ENCODE measurements at places on chromosomes 5 and 9.

DNA sequence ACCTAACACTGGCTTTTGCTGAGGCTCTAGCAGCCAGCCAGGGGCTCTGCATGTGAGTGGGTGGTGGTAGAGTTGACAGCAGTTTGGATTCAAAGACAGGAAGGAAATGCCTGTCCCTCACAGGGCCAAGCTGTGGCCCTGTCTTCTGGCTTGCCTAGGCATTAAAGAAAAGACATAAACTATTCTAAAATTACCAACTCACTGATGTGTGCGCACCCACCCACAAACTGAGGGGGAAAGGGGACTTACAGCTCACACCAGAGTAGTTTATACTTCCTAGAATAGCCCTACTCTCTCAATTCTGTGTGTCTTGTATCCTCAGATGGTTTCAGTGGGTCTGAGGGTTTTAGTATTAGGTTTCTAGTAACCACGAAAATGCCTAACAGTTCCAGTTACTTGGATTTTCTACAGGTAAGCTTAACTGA, 18.3 kb upstream of the IL13 start:
- DNase-seq, result no peak

DNA sequence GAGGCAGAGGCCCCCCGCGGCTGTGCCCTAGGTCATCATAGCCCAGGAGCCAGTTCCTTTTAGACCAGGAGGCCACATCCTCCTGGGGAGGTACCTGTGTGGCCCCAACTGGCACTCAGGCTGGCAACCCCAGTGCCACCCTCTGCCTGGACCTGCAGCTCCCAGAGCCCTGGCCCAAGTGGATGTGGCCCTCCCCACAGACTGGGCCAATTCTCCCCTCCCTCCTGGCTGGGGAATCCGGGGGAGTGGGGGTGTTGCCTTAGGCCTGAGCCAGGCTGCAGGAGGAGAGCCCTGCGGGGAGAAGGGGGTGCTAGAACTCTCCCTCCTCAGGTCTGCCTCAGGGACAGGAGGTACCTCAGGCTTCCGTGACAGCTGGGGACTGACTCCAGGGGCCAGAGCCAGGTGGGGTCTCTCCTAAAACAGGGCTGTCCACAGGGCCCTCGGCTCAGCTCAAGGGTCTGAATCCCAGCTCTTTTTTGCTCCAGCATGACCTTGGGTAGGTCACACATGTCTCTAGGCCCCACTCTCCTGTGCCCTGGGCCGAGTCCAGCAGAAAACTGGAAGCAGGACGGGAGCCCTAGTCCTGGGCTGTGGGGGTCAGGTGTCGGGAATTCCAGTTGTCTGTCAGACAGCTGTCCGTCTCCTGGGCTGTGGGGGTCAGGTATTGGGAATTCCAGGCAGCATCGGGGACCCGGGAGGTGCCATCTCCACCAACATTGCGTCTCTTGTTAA, 9.6 kb downstream of the DNLZ start:
- no peak for DNase-seq

- DNase-seq, result peak; percentile 50
Measured at GRCh38 chr5:138610918-138611677, 35.9 kb upstream of the HSPA9 start.

DNA sequence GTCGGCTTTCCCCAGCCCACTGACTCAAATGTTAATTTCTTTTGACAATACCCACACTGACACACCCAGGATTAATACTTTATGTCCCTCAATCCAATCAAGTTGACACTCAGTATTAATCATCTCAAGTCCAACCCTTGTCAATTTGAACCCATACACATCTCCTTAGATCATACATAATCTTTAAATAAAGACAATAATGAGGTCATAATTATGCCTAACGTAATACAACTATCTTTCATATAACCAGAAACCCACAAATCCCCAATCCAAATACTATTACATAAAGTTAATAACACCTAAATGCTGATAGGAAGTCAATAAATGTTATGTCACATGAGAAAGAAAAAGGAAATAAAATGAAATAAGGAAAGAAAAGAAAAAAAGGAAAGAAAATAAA, 934.2 kb downstream of the CDH9 start:
- DNase-seq, result no peak

GRCh38 chr5:15002173-15002572, 130.6 kb upstream of the ANKH start:
- DNase-seq, result no peak

- DNase-seq, result peak; percentile 61
Measured at GRCh38 chr9:117644133-117644931, 59.9 kb upstream of the TLR4 start.

- DNase-seq, result no peak
Measured at GRCh38 chr9:31140316-31140715, 1244.1 kb upstream of the ACO1 start.

GRCh38 chr9:108960331-108960730, 26.1 kb downstream of the ABITRAM start:
- DNase-seq, result no peak

DNA sequence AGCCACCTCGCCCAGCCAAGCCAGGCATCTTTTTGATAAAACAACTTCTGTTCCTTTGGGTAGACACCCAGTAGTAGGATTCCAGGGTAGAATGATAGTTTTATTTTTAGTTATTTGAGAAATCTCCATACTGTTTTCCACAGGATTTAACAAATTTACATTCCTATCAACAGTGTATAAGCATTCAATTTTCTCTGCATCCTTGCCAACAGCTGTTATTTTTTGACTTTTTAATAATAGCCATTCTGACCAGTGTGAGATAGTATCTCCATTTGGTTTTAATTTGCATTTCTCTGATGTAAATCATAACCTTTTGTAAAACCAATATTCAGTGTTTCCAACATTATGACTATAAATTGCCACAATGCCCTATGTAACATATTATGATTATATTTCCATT, 28.2 kb upstream of the CCNB1 start:
- DNase-seq, result no peak

- DNase-seq, result no peak
Measured at GRCh38 chr5:95883185-95884016, 60.9 kb upstream of the GLRX start.

DNA sequence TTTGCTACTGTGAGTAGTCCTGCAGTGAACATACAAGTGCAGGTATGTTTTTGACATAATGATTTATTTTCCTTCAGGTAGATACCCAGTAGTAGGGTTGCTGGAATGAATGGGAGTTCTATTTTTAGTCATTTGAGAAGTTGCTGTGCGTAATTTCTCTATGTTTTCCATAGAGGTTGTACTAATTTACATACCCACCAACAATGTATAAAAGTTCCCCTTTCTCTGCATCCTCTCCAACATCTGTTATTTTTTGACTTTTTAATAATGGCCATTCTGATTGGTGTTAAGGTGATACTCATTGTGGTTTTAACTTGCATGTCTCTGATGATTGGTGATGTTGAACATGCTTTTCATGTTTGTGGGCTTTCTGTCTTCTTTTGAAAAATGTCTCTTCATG, 64.7 kb upstream of the CTSL start:
- DNase-seq, result no peak

GRCh38 chr5:2537378-2538145, 213.9 kb downstream of the IRX2 start:
- no peak for DNase-seq

DNA sequence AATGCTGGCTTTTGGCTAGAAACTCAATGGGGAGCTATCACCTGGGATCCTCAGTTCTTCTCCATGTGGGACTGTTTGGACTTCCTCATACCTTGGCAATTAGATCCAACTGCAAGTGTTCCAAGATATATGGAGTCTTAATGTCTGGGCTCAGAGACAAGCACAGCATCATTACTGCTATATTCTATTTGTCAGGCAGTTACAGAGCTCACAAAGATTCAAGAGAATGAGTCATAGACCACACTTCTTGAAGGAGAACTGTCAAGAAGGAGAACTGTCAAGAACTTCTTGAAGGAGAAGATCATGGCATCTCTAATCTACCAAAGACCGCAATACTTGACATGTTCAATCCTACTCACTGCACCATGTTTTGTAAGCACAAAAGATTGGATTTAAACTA, 106.8 kb upstream of the NREP start:
- no peak for DNase-seq

DNA sequence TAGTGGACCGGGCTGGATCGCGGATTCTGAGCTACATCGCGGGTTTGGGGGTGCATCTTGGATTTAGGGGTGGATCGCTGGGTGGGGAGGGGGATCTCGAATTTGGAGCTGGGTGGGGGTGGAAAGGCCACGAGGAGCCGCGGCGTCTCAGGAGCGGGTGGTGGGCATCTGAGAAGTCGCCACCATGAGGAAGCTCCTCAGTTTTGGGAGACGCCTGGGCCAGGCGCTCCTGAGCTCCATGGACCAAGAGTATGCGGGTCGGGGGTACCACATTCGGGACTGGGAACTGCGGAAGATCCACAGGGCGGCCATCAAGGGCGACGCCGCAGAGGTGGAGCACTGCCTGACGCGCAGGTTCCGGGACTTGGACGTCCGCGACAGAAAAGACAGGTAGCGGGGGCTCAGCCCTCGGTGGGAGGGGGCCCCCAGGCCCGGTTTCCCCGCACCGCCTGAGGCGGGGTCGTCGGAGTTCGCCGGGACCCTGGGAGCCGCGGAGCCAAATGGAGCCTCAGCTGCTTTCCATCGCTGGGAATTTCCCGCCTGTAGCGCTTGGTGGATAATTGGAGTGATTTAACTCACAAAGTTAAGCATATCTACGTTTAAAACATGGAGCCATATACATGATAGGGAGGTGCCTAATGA, 376 bp downstream of the ANKRD18B start:
- no peak for DNase-seq

DNA sequence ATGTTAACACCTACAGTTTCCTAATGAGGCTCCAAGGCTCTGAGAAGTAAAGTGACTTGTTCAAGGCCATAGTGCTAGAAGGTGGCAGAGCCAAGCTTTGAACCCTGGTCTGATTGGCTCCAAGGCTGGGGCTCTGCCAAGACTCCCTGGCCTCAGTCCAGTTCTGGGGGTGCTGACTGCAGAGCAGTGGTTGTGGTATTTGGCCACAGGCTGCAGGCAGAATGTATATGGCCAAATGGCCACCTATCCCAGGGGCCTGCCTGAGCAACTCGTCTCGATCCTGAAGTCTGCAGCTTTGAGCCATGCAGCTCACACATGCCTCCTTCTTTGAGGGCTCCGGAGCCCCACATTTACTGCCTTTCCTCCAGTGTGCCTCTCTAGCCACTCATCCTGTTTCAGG, 9.7 kb upstream of the NEK6 start:
- DNase-seq, result no peak

- no peak for DNase-seq
Measured at GRCh38 chr5:95086927-95087815, 197.7 kb downstream of the MCTP1 start.

GRCh38 chr5:138180183-138180782, 1.4 kb downstream of the KIF20A start:
- peak; percentile 71 for DNase-seq

DNA sequence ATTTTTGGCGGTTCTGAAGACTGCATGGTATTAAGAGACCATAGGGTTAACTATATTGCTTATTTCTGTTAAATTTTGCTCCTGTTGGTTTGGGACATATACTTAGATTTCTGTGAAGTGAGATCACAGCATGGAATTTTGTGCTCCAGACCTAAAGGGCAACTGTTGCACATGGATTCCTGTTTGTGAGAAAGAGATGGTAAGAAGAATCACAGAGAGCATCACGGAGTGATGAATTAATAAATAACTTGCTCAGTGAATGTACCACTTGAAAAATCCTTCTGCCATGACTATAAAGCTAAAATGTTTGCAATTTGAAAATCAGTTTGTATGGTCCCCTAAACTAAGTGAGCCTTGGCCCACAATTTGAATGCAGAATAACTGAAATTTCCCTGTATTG, 4.5 kb downstream of the PSAT1 start:
- DNase-seq, result no peak

All from COLO829 (cell line).